Left cardiac atrium (tissue), 4 donors: ENCODE measurements at places on chromosomes 4 and X. TPM values are rescaled to one million over a fixed set of nuclear protein-coding genes. Genes with fewer than 3 reads are reported as not detected.

The GPR34 gene
- total RNA-seq: 22.0 TPM

GRCh38 chrX:111555406-111555958 lies 44.0 kb downstream of the SERTM2 start:
- DNase-seq: no peak

The SUPT20HL2 gene
- not detected for total RNA-seq

The LRAT gene
- 0.32 TPM for total RNA-seq

DNA sequence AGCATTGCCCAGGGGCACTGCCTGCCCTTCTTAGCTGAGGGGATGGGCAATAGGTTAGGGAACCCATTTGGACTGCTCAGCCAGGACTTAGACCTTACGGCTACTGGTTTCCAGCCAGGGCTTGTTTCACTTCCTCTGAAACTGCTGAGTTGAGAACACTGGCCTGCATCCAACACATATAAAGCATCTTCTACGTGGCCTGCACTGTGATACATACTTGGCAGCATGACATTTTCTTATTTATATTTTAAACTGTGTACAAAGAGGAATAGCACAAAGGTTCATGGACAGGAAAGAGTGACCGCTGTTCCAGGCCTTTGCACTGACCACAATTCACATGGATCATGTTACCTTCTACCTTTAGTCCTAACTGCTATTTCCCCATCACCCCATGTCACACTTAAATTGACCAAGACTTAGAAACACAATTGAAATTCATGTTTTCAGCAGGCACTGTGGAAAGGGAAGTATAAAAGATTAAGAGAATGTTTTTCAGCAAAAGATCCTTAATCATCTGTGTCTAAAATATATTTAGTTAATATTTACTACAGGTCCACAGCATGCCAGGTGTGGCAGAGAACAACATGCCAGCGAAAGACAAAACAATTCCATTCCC lies 43.7 kb downstream of the NLGN4X start:
- DNase-seq: no peak

DNA sequence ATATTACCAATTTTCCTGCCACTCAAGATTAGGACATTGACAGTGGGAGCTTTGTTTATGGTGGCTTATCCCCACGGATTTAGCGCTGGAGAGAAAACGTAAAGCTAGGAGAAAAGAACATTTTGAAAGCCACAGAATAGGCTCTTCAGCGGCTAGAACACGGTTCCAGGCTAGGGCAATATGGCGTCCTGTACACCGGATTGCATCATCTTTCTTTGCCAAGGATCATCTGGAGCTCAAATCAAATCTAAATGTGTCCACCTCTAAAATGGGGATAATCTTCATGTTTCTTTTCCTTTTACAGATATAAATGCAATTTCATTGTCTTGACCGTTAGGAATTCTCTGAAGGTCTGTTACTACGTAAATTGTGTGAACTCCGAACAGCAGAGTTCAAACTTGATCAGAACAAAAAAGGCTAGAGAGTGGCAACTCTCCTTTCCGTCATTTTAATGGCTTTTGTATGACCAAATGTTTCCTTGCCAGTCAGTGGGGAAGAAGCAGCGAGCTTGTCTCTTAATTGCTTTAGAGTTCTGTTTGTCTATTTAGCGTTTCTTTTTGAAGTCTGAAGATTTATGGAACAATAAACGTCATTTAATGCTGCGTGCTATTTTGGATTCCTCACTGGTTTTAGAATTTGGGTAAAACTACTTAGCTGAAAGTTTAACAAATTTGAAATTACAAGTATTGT lies 2.6 kb upstream of the WWC2 start:
- no peak for DNase-seq

GRCh38 chrX:26954029-26954428 lies 509.1 kb downstream of the PPP4R3C start:
- no peak for DNase-seq

GRCh38 chr4:161356351-161356750 lies 807.4 kb downstream of the FSTL5 start:
- no peak for DNase-seq

- DNase-seq: peak; percentile 83
Observed at GRCh38 chrX:40132751-40133150, 35.0 kb upstream of the BCOR start.

DNA sequence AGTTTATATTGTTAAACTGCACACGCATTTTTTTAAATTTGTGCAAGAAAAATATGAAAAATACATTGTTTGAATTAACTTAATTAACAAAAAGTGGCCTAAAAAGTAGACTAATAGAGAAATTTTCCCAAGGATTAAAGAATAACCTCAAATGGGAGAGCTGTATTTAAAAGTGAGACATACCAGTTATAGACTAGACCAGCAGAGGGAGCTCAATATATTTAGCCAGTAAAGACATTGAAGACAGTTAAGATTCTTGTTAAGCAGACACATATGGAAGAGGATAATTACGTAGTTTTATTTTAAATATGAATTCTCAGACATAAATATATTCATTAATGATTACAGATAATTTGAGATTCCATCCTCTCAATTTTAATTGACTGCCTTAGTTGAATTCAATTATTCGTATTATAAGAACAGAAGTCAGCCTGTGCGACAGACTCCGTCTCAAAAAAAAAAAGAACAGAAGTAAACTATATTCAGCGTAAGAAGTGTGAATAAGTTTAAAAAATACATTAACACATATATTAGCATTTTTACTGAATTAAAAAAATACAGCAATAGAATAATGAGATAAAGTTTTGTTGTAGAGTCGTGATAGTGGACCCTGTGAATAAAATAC lies 64.8 kb downstream of the GLRA3 start:
- DNase-seq: no peak

- no peak for DNase-seq
Observed at GRCh38 chr4:19002170-19002569, 980.6 kb upstream of the LCORL start.

The ETDB gene
- not detected for total RNA-seq

DNA sequence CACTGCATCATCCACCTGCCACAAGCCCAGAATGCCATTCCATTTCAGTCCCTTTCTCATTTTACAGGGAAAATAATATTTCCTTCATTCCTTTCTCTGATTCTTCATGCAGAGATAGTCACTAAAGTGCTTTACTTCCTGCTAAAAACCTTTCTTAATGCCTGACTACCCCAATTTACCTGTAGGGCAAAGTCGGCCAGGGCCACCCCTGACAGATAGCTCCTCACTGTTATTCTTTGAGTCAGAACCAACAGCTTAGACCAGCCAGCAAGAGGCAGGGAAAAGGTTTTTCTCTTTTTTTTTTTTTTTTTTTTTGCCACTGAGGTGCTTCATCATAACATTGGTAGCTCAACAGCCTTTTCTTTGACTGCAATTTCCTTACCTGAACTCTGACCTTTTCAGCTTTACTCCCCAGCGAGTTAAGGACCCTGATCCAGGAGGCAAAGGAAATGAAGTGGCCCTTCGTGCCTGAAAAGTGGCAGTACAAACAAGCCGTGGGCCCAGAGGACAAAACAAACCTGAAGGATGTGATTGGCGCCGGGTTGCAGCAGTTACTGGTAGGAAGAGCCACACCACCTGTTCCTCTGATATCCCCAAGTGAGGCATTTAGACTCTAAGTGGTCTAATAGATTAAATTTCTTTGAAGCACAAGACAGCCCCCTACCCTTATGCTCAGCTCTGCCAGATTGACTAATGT lies 85.0 kb downstream of the ALPK1 start:
- no peak for DNase-seq

The BEX5 gene
- 4.3 TPM for total RNA-seq

DNA sequence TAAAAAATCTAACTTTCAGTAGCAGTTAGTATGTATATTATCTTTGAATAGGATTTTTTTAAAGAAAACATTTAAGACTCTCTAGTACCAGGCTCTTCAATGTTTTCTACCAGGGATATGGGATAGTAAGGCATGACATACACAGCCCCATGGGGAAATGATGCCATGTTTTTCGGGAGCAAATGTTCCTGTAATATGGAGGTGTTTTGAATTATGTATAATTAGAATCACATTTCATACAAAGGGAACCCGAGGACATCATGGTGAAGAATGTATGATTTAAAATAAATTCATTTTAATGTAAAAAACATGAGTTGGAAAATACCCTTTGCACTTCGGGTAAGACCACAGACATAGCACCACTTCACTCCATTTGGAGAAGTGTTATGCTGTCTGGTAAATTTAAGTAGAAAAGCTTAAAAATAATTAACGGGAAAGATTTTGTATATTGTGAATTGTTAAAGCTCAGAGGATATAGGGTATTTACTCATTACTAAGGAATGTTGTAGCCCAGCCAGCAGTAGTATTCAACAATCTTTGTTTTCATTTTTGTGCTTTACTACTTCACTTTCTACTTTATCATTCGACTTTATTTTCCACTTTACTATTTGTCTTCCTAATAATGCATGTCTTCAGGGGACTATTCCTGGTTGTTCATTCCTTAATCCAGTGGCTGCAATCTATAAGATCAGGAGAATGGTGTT lies 2050.7 kb downstream of the ARAP2 start:
- DNase-seq: no peak

GRCh38 chr4:102342404-102343074 lies 2.7 kb downstream of the SLC39A8 start:
- DNase-seq: no peak

- DNase-seq: no peak
Observed at GRCh38 chr4:77731656-77732055, 87.5 kb downstream of the CNOT6L start.

- DNase-seq: no peak
Observed at GRCh38 chrX:42944381-42944998, 166.5 kb upstream of the PPP1R2C start.

DNA sequence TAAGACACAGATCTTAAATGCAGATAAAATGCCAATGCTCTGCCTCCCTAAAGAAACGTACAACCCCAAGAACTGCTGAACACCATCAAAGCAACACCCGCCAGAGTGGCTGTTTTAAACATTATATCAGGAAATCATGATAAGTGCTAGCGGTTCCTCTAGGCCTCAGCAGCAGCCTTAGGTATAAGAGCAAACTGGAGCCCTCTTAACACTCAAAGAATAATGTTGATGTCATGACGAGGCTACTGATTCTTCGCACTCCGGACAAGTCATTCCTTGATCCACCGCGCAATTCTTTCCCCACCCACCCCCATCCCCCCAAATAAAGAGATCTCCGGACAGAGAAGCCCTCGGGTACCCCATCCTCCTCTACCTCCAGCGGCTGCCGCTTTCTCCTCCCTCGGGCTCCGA lies 507 bp downstream of the LIN54 start:
- DNase-seq: no peak

The RIPPLY1 gene
- not detected for total RNA-seq

The NPFFR2 gene
- not detected for total RNA-seq

- no peak for DNase-seq
Observed at GRCh38 chr4:40837094-40837870, 87.5 kb downstream of the NSUN7 start.

The NAA11 gene
- not detected for total RNA-seq

The FDCSP gene
- total RNA-seq: not detected

The MAGEA12 gene
- total RNA-seq: not detected
